Activated T-cell treated with anti-CD3 and anti-CD28 coated beads, Interleukin-2, amount 50 U/mL, for 72 hours (primary cell): ENCODE measurements at places on chromosomes 11 and 22.

DNA sequence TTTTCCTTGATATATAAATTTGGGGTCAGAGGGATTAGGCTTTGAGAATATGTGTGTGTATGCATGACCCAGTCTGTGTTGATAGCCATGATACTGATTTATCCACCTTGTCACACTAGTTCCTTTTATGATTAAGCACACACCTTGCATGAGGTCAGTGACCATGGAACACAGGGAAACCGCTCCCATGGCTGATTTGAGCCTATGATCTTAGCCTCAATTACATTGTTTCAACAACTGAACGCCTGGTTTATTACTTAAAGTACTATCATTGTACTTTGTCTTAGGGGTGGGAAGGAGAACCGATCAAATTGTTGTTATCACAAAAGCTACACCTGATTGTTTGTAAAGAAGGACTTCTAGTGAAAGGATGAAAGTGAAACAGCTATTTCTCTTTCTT lies 70.7 kb downstream of the ARFGAP2 start:
- DNase-seq, result no peak

GRCh38 chr22:37187552-37187890 lies 526 bp downstream of the C1QTNF6 start:
- no peak for DNase-seq

DNA sequence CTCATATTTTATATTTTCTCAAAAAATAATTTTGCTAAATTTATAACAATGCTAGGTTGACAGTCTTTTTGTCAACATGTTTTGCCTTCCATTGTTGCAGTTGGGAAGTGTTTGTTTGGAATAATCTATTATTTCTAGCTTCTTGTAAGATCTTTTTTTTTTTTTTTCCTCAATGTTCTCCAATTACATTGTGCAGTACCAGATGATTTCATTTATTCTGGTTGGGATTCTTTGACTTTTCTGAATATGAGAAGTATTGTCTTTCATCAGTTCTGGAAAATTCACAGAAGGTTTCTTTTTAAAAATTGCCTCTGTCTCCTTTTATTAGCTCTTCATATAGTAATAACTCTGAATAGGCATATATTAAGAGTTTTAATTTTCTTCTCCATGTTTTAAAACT lies 245.4 kb downstream of the DYNC2H1 start:
- DNase-seq, result no peak

DNA sequence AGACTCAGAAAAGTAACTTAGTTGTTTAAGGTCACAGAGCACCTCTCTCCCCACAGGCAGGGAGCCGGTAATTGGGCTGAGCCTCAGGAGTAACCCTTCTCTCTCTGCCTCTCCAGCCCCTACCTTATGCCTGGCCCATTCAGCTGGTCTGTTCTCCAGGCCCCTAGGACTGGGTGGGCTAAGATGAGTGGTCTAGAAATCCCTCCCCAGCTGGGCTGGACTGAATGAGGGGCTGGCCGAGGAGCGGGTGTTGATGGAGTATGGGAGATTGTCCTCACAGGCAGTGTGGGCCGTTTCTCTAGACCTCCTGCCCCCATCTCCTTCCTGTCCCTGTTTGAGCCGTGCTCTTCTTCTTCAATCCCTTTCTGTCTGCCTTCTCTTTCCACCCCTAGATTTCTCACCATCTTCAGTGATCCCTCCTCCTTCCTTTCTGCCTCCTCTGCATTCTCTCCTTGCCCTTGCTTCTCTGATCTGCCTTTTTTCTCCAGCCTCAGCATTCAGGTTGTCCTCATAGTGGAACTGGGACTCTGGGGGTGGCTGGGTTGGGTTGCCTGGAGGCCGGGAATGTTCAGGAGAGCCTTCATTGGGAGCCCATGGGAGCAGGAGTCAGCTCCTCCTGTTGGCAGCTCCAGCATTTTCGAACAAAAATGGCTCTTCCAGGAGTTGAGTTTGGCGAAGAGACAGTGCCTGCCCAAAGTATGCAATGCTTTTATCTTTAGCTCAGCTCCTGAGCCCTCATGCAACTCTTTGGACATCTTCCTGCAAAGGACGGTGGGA lies 7.6 kb downstream of the ST3GAL4 start:
- DNase-seq, result no peak

DNA sequence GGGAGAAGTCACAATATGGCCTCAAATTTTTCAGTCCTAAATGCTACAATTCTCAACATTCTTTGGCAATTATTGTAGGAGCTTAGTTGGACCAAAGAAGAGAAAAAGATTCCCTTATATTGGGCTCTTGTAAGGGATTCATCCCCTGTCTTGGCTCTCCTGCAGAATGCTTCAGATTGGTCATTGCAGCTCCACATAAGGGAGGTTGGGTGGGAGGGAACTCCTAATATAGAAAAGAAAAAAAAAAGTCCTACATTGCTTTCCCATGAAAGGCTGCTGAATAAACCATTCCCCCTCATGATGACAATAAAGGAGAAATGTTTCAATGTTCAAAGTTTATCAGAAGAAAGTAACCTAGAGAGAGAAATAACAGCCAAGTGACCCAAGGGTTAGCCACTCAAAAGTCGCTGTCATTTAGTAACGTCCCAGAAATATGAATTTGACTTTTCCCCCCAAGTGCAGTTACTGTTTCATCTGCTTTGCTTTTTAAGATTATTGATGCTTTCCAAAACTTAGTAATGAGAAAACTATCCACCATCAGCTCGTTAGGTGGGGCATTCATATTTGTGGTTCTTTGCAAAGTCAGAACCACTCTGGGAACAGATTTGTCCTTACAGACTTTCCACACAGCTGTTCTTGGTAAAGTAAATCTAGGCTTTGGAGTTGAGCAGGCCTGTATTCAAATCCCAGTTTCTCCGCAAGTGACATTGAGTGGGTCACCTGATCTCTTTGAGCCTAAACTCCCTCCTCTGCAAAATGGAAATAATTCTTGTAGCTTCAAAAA lies 5.0 kb upstream of the SLC1A2 start:
- DNase-seq, result no peak

GRCh38 chr11:27367881-27368280 lies 4.9 kb upstream of the CCDC34 start:
- DNase-seq, result no peak

- DNase-seq, result peak; percentile 19
Observed at GRCh38 chr11:6655790-6656583, at the start of gene DCHS1. TSS of gene DCHS1 (minus strand) at chr11:6655809. CDS start at chr11:6641613, 14,196 bp downstream.

GRCh38 chr11:55501014-55501413 lies 53.3 kb upstream of the OR4C15 start:
- DNase-seq, result no peak

DNA sequence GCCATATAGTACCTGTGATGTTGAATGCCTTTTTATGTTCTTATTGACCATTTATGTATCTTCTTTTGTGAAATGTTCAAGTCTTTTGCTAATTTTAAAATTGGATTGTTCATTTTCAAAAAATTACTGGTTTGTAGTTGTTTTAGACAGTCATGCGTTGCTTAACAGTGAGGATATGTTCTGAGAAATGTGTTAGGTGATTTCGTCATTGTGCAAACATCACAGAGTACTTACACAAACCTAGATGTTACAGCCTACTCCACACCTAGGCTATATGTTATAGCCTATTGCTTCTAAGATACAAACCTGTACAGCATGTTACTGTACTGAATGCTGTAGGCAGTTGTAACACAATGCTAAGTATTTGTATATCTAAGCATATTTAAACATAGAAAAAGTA lies 32.5 kb downstream of the PDE3B start:
- DNase-seq, result no peak

DNA sequence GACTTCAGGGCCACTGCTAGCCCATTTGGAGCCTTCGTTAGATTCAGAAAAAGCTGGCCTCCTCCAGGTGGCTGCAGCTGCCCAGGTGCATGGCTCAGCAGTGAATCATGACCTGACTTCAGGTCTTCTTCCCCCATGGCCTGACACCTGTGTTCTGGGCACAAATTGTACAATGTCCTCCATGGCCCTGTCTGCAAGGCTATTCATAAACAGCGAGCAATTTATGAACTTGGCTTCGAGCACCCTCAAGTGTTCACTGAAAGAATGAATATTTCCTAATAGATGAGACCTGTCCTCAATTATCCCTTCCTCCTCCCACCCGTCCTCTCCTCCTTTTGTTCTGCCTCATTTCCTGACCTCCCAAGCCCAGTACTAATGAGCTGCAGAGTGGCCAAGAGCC lies 12.2 kb upstream of the VPS37C start:
- DNase-seq, result no peak

DNA sequence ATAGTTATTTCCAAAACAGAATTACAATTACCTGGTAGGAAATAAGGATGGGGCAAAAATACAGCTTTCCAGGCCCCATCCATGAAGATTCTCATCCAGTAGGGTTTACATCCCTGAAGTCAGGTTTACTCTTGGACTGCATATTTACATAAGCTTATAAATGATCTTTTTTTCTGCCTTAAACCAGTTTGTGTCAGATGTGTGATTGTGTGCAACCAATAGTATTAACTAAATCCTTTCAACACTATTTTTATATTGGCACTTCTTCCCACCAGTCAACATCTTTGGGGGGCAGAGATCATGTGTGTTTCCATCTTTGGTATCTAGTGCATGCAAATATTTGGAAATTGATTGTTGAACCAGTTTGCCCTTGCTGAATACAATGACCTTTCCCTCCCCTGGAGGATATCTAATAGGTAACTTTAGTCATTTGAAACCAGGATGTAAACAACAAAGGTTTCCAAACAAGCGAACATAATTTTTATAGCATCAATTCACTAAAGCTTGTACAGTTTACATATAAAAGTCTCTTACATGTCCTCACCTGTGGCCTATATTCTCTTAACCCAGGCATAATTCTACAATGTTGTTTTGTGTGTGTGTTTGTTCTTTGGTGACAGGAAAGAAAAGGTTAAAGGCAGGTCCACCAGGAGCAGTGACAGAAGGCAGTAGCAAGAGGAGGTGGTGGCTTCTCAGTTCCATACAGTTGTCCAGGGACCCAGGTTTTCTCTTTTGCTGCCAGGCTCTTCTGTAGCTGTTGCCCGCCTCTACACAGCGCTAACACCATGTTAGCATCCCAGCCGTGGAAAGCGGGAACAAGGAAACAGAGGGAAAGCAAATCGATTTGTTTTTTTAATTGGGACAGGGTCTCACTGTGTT lies 1.7 kb upstream of the ME3 start:
- no peak for DNase-seq

DNA sequence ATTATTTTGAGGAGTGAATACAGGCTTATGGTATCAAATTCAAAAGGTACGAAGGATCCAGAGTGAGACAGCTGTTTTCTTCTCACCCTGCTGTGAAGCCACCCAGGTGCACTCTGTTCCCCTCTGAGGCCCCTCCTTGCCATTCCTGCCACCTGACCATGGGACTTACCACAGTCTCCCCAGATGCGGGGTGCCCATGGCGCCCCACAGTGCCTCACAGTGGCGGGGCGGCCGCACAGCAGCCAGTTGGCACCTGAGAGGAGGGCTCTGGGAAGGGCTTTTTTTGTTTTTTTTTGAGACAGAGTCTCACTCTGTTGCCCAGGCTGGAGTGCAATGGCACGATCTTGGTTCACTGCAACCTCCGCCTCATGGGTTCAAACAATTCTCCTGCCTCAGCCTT lies 151.7 kb downstream of the CEP164 start:
- peak; percentile 35 for DNase-seq

DNA sequence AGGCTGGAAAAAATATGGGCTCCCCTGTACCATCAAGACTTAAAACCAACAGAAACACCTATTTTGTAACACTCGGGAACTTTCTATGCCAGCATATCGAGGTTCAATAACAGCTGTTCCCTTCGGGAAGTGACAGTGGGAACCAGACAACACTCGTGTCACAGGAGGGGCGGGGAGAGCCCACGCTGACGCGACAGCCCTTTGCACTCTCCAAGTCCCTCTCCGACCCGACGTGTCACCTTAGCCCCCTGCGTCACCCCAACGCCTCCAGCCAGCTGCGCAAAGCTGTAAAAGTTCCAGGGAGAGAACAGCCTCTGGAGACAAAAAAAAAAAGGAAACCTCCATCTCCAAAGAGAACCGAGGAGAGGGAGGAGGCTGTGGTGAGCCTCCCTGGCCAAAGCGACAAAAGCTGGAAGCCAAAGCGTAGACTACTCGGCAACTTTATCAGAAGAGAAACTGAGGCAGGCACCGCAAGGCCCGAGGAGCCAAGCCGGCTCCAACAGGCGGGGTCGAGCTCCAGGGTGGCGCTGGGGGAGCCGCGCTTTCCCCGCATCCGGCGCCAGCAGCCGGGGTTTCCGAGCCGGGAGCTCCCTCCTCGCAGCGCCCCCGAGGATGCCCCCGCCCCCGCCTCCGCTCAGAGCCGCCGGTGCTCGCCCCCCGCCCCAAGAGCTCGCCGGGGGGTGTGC lies 751 bp downstream of the ARFGAP3 start:
- DNase-seq, result peak; percentile 54

GRCh38 chr11:125519860-125520834 lies 24.1 kb upstream of the FEZ1 start:
- peak; percentile 16 for DNase-seq

DNA sequence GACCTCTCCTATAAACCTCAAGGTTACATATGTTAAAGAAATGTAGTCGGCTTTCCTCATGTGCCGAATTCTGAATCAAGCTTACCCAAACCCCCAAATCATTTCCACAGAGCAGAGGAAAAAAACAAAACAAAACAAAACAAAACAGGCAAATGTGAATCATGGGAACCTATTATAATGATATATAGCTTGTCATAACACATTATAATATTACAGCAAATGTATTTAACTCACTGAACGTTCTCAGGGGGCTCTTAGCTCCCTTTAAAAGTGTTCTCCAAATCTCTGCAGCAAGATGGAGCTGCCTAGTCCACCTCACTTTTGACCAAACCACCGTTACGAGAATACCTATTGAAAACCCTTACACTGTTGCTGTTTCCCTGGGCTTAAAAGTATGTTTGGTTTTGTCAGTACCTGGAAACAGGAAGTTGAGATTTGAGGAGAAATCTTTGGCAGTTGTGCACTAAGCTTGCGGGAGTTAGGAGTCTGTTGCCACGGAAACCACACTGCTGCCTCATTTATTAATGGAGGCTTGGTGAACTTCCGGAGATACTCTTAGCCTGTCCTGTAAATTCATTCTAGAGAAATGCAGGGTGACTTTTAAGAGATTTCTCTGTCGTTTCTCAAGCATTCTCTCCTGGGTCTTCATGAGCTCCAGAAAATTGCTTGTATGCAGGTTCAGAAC lies 167.0 kb upstream of the RASSF10 start:
- no peak for DNase-seq

DNA sequence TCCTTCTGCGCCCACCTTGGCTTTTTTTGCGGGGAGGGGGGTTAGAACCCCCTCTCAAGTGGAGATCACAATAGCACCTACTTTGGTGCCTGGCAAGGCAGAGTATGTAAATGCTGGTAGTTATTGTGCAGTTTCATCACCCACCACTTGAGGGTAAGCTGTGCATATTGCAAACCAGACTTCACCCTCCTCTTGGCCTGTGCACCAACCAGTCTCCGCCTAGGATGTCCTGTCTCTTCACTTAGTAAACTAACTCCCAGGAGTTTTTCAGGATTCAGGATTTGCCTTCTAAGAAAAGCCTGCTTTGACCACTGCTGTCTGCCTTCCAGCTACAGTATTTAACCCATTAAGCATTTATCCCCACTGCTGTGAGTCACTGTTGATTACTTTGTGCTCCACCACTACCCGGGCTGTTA lies 2.0 kb upstream of the UBXN1 start:
- peak; percentile 60 for DNase-seq

DNA sequence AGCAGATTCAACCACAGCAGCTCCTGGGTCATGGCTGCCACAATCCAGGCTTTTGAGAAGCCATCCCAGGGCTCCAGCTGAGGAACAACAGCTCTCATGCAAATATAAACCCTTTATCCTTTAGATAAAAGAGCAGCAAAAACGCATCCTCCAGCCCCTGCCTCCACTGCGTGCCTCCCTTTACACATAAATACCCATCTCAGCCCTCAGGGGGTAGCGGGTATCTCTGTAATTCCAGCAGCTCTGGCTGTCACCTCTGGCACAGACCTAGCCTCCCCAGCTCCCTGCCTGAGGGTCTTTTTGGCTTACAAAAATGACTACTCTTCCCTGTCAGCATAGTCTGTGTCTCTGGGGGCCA lies 21.6 kb downstream of the LMO1 start:
- DNase-seq, result no peak
